Dermis lymphatic vessel endothelial cell (primary cell): ENCODE measurements at places on chromosomes 7 and 10. TPM values are rescaled to one million over a fixed set of nuclear protein-coding genes. Genes with fewer than 3 reads are reported as not detected.

NUTM2B gene
- total RNA-seq: 0.26 and 0.33 TPM in 2 replicates

ASB10 gene
- not detected in 2 replicates for total RNA-seq

VOPP1 gene
- total RNA-seq: 84.1 and 88.2 TPM in 2 replicates

NYAP1 gene
- total RNA-seq: 1.6 and 2.3 TPM in 2 replicates

DRGX gene
- total RNA-seq: not detected in 2 replicates

SH3PXD2A gene
- total RNA-seq: 2.2 and 5.9 TPM in 2 replicates

AIMP2 gene
- total RNA-seq: 32.8 and 40.7 TPM in 2 replicates

MRLN gene
- total RNA-seq: not detected in 2 replicates

CPEB3 gene
- total RNA-seq: 1.6 TPM in 2 replicates

UNCX gene
- total RNA-seq: not detected in 2 replicates

NCF1 gene
- under 0.01 TPM in 1 of 2 replicates, not detected in the other for total RNA-seq
